ENCODE measurements at places on chromosomes 16 and 17.

DNA sequence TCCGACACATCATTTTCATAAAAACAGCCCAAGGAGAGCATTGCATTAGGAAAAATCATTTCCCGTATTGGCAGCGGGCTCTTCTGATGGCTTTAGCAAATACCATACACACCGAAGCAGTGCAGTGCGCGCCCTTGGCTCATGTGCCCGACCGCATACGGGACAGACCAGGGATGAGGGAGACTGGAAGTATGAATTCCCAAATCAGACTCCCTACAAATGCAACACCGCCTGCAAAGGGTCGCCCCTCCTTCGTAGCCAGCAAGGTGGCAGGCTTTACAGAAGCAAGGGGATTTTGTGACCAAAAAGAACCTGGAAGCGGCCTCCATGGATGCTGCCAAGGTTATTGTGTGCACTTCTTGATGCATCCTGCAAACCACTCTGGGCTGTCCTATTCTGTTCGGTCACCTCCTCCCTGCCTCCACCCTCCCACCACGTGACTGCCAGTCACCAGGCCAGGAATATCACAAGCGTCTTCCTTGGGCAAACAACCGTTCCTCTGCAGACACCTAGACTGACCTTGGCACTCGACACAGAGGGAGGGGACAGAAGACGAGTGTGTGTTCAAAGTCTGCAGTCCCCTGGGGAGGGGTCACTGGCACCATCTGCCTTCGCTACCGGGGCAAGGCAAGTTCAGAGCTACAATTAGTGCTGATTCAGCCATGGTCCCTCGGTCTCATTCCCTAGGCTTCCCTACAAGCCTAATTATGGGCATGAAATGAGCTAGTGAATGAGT is 460.4 kb downstream of the SLC39A11 start:
- no peak for DNase-seq

- no peak for DNase-seq
Measured at GRCh38 chr16:50667497-50668367, 13.4 kb downstream of the SNX20 start.

DNA sequence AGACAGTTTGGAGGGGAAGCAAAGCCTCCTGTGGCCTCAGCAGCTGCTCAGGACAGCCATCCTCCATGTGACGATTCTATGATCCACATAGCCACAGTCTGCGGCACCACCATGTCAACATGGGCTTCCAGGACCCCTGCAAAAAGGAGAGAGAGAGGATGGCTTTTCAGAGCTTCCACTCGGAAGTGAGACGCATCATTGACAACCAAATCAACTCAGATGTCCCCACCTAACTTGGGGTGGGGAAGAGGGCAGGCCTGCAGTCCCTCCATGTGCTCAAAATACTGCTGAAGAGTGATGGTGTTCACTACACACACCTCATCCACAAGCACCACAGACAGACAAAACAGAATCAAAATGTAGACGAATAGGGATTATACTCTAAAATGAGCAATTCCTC is 5.9 kb upstream of the METTL16 start:
- DNase-seq = no peak

- no peak for DNase-seq
Measured at GRCh38 chr17:80944326-80944725, 47.3 kb upstream of the CHMP6 start.

DNA sequence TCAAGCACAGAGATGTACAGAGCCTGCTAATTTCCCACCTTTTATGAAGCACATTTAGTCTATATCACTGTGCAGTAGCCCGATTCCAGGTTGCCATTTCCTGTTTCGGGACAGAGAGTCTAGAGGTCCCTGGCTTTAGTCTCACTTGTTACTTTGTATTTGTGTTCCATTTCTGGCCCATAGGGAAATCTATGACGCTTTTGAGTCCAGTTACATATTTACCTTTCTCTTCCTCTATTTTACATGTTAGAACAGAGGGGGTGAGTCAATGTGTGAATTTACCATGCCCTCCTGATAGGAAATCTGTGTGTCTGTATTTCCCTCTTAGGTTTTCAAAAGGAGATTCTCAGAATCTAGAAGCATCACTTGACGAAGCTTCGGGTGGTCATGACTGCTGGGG is 227.1 kb upstream of the ZFHX3 start:
- DNase-seq = no peak

- no peak for DNase-seq
Measured at GRCh38 chr16:2912330-2913199, 834 bp downstream of the FLYWCH1 start.

DNA sequence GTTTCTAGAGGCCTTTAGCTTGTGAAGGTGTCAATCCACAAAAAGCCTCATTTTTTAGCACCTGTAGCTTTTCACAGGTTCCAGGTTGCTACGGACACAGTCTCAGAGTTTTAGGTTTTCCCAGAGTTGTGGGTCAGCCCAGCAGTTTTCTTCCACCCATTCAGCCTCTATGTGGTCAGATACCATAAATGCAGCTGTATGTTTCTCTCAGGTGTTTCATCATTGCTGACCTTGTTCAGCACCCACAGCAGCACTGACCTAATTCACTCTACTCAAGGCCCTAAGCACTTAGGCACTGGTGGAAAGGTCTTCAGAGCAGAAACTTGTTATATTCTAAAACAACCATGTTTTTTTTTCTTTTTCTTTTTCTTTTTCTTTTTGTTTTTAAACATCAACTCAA is 15.0 kb upstream of the SPACA3 start:
- DNase-seq = no peak

GRCh38 chr16:24488045-24488444 is 51.3 kb upstream of the RBBP6 start:
- DNase-seq = no peak

GRCh38 chr16:57810197-57811031 is 8.1 kb upstream of the KIFC3 start:
- DNase-seq = no peak

DNA sequence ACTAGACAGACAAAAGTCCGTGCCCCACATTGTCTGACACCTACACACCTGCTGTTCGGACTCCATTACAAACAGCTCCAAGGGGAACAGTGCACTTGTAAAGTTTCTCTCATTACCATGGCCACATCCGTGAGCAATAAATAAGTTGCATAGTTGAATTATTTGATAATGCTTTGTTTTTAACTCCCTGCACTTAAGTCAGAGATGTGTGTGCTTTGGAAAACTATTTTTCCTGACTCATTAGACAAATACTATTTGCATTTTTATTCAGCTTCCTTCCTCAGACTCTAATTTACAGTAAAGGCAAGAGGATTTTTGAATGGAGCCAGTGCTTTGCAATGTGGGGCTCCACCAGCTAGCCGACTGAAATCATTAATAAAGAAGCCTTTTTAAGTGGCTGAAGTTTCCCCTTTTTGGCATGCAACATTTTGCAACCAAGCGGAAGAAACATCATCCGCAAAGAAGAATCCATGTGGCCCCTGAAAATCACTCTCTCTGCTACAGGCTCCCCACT is 6.5 kb upstream of the CCL2 start:
- no peak for DNase-seq

GRCh38 chr16:27195076-27195741 is 8.1 kb upstream of the KDM8 start:
- DNase-seq = no peak

DNA sequence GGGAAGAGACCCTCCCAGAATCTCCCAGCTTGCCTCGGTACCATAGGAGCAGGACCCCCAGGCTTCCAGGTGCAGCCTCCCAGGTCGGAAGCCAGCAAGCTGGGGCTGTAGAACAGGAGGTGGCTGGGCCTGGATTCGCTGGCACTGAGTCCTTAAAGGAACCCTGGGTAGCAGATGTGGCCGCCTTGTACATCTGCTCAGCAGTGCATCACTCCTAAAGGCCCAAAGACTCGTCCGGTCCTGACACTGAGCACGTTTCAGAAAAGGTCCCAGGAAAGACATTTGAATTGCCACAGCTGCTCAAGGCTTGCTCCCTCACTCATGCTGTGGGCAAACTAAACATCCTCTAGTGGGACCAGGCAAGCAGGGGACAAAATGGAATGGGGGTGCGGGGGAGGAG is 172.8 kb downstream of the RAB11FIP4 start:
- DNase-seq = no peak

- no peak for DNase-seq
Measured at GRCh38 chr16:1416521-1416941, 2.0 kb upstream of the UNKL start.

DNA sequence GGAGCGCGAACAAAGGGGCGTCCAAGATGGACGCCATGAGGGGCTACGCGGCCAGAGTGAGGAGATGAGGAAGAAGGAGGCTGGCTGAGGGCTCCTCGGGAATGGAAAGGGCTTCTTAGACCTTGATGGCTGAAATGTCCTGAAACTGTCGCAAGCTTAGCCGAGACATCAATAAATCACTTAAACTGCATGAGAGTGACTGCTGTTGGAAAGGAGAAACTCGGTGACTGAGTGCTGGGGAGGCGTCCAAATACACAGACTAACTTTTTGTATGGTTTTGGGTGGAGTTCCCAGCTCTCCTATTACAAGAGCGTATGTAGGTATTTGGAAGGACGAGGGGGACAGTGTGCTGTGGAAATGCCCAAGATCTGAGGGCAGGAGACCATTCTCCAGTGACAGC is 1.4 kb upstream of the GEMIN4 start:
- DNase-seq = no peak

DNA sequence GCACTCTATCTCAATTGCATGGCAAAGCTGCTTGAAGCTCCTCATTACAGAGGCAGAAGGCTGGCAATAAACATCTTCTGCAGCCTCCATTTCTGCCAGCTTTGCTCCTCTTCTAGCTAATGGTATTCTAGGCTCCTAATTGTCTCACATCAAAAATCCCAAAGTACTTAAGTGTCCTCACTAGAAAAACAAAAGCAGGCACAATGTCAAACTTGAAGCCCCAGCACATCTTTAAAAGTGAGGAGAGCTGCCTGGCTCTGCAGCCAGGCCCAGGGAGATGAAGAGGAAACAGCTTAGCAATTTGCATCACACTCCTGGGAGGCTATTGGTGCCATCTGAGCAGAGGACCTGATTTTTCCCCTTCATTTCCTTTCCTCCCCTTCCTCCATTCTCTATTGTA is 197.1 kb downstream of the KCNJ2 start:
- no peak for DNase-seq

- no peak for DNase-seq
Measured at GRCh38 chr16:48613061-48613957, 3.3 kb upstream of the N4BP1 start.

Data from SIG-M5 (cell line).